ENCODE measurements at places on chromosomes 12 and 14.

GRCh38 chr14:86815341-86815740 lies 1177.6 kb downstream of the GALC start:
- no peak for DNase-seq

- peak; percentile 35 for DNase-seq
Observed at GRCh38 chr14:91350813-91351511, 66.7 kb downstream of the CCDC88C start.

- no peak for DNase-seq
Observed at GRCh38 chr14:78863143-78863542, 693.0 kb downstream of the NRXN3 start.

DNA sequence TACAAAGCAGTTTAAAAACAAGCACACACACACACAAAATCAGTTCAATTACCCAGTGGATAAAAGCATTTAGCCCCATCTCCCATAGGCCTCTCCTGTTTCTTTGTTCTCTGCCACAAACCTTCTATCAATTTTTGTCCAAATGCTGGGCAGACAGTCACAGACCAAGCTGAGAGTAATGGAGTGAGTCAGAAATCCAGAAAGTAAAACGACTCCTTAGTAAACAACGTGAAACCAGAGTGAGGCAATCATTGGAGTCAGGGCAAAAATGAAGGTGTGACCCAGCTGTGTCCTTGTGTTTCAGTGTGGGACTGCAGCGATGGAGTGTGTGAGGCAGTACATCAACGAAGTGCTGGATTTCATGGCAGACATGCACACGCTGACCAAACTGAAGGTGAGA lies 102.0 kb downstream of the PRIMA1 start:
- DNase-seq, result no peak

DNA sequence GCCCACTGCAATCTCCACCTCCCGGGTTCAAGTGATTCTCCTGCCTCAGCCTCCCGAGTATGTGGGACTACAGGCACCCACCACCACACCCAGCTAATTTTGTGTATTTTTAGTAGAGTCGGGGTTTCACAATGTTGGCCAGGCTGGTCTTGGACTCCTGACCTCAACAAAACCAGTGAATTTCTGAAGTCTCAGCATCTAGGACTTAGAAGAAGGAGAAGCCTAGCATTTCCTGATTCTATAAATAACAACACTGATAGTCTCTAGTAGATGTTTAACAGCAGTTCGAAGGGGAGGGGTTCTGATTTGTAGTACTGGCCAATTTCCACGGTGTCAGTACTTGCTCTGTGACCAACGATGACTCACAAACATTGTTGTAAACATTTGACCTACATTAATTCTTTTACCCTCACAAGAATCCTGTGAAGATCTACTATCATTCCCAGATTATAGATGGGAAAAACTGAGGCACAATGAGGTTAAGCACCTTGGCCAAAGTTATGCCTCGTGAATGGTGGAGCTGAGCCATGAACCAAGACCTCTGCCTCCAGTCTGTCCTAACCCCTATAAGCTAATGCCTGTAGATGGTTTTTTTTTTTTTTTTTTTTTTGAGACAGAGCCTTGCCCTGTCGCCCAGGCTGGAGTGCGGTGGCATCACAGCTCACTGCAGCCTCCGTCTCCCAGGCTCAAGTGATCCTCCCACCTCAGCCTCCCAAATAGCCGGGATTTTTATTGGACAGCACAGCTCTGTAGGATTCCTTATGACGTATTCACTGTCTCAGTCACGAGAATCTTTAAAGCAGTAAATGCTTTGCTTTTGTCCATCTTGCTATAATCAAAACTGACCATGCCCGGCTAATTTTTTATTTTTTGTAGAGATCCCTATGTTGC lies 5.2 kb downstream of the P2RX4 start:
- peak; percentile 53 for DNase-seq

DNA sequence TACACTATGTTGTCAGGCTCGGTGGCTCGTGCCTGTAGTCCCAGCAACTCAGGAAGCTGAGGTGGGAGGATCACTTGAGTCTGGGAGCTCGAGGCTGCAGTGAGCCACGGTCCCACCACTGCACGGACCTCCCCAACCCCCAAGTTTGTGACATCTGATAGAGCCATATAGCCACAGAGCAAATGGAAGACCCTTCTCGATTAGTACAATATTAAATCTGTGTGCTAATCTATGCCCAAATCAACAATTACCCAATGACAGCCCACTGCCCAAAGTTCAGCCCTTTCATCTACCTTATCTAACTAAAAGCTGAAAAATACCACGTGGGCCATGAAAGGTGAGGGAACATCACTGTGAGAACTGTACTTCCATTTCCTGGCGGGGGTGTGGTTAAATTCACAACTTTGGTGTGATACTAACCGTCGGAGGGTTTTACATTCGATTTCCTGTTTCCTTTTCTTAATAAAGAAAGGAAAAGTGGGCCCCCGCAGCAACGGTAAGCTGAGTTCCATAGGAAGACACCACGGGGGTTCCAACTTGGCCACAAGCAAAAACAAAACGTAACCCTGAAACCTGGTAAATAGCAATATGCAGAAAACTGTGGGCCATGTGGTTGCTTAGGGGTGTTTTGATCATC lies 31.2 kb upstream of the FOS start:
- peak; percentile 68 for DNase-seq

DNA sequence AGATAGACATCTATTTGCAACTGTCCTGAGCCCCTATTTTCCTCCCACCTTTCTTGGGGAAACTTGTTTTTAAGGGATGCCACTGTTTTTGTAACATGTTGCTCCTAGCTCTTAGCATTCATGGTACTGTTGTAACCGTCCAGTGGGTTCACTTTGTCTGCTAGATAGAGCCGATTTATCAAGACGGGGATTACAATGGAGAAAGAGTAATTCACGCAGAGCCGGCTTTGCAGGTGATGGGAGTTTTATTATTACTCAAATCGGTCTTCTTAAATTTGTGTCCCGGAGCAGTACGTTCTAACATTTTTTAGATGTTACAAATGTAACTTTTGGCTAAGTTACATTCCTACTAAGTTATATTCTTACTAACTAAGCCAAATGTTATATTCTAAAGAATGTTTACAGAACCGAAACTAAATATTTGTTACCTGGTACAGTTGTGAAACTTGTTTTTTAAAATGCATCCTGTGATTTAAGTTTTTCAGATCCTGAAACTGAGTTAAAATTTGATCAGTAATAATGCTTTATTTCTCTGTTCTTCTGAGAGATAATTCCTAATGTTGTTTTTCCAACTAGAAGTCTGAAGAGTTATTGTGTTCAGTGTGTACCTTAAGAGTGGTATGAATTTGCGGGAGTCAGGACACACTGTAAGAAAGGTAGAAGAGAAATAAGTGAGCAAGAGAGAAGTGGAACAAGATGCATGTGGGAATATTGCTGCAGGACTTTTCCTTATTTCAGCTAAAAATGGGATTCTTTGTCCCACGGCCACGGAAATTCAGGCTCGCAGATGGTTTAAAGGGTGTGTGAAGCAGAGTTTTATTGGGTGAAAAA lies 20.6 kb upstream of the CLEC2D start:
- no peak for DNase-seq

All from CD4-positive, alpha-beta T cell treated with Interleukin-15 for 1 hour (primary cell).